ENCODE measurements at places on chromosomes 7 and 10. TPM values are rescaled to one million over a fixed set of nuclear protein-coding genes. Genes with fewer than 3 reads are reported as not detected.
A peak's percentile ranks its signal among the peaks of the same experiment; 100 is the strongest.

DNA sequence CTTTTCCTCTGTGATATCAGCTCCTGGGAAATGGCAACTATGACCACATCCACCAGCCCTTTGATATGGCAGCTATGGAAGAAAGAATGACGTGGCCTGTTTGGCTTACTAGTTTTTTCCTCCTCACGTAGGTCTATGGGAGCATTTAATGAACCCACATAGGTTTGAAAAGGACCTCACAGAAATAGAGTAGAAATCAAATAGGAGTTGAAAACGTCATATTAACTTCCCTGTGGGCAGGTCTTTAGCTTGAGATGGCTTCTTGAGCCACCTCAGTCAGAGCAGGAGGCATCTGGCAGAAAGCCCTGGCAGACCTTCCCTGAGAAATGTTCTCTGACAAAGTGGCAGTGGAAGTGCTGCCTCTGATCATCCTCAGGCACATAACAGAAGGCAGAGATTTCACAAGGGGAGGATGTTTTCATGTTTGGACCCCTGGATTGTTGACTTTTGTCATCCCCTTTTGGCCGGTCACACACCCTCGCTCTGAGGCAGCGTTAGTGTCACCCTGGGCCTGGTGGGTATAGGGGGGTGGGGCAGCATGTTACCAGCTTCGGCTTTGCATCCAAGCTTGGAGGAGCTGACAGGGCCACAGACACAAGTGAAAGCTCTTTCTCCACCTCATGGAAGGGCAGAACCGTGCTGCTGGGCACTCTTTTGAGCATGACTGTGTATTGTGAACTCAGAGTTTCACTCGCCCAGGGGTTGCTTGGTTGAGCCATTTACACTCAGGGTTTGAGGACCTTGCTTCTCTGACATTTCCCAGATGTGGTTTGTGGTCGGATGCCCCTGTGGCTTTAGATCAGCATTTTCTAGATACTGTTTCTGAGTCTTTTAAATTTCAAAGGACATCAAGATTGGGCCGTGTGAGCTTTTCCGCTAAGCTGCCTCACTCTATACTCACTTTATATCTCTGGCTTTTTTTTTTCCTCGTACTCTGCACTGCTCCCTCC, 184.2 kb downstream of the STK31 start:
- H3K27me3 ChIP-seq, result no peaks in the 10 kb centered on the region
- H3K36me3 ChIP-seq, result no peaks in the 10 kb centered on the region
- no peak overlapping the region for H3K4me3 ChIP-seq
- H3K27ac ChIP-seq, result no peak overlapping the region
- DNase-seq, result no peak

The ABCC2 gene
- 1.1 TPM for total RNA-seq

DNA sequence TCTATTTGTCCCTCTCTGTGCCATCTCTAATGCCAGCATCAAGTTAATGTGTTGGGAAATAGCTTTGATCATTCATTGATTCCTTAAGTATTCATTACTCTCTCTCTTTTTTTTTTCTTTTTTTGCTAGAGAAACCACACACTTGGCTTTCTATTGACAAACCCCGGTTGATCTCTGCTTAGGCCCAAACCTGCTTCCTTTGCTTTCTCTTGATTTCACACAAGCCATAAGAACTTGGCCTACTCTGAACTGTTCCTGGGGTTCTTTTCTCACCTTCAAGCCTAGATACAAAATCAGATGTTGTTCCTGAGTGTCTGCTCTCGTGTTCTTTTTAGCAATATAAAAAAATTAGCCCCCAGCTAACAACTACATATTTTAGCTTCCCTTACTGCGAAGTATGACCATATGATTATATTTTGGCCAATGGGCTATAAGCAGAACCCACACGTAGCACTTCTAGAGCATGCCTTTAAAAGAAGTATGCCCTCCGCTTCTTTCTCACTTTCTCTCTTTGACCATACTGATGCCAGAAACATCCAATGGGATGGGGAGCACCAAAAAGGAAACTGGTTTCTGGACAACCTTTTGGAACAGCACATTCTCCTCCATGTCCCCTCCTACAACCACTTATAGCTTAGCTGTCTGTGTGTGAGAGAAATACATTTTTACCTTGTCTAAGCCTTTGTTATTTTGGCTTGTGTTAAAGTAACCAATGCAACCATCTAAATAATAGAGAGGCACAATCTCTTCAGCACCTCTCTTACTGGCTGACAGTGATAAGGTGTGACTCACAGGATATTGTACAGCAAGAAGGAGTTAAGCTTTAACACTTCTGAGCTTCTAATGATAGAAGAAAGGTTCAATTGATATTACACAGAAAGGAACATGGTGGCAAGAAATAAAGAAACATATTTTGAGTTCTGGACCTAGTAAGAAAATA, 96.6 kb upstream of the LRRN3 start:
- DNase-seq, result no peak
- no peak overlapping the region for H3K4me3 ChIP-seq
- no peak overlapping the region for H3K27ac ChIP-seq
- H3K27me3 ChIP-seq, result no peaks in the 10 kb centered on the region

DNA sequence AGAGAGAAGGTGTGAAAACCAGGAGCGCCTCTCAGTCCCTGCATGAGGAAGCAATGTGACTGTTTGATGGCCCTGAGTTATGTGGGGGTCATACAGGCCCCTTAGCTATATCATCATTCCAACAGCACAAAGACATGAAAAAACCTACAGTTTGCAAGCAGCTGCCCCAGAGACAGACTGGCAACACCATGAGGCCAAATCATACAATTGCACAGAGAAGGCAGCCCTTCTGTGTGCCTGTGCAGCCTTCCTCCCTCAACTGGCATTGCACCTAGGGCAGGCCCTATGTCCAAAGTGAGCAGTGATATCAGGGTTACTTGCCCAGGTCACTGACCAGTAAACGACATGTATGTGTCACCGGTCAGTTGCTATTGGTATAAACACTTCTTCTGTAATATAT, 41.6 kb downstream of the GPRIN2 start:
- no peak overlapping the region for H3K27ac ChIP-seq
- peaks cover 15% of the 10 kb centered on the region for H3K4me1 ChIP-seq
- no peaks in the 10 kb centered on the region for H3K27me3 ChIP-seq
- H3K36me3 ChIP-seq, result no peaks in the 10 kb centered on the region

DNA sequence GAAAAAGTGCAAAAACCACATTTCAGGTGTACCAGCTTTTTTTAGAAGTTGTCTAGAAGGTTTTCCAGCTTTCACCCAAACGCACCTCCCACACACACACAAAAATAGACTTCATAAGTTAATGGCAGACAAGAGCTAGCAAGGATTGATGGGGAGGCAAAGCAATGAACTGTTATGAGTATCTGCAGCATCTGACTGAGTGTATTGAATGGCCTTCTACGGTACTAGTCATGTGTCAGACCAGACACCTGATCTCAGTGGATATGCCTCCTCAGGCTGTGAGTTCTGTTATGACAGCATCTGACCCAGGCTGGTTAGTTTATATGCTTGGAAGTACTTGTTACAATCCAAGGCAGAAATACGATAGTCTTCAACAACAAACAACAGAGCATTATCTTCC, 406.1 kb upstream of the AUTS2 start:
- no peak for DNase-seq
- H3K4me1 ChIP-seq, result peaks cover 5% of the 10 kb centered on the region
- H3K36me3 ChIP-seq, result no peaks in the 10 kb centered on the region
- no peak overlapping the region for H3K27ac ChIP-seq
- H3K27me3 ChIP-seq, result peaks cover 2% of the 10 kb centered on the region

DNA sequence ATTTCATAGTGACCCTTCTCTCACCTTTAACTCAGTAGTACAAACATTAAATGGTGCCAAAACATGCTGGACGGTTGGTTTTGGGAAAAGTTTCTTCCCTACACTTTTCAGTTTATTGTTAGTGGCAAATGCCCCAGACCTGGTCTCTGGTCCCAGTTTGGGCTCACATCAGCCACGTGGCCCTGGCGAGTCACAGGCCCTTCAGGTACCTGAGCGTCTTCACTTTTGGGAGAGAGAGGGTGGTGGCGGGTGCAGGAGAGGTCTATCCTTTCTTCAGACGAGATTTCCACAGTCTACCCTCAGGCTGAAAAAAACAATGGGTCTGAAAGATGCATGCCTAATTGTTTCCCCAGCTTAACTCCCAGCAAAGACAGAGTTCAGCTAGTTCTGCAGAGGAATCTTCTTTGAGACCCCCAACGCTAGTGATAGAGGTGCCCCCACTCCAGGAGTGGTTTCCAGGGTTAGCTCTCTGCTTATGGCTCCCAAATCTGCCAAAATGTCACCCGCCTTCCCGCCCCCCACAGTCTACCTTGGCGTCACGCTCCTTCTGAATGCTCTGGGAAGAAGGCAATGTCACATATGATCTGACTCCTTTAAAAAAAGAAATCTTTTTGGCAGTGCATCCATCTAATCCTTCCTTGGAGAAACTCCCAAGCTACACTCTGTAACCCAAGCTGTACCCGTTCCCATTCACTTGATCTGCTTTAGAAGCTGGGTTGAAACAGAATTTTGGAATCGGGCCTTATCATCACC, 384.8 kb upstream of the FOXK1 start:
- no peaks in the 10 kb centered on the region for H3K36me3 ChIP-seq
- no peak overlapping the region for H3K4me3 ChIP-seq
- DNase-seq, result no peak
- no peak overlapping the region for H3K27ac ChIP-seq
- H3K27me3 ChIP-seq, result no peaks in the 10 kb centered on the region
- H3K4me1 ChIP-seq, result no peaks in the 10 kb centered on the region

- H3K36me3 ChIP-seq, result no peaks in the 10 kb centered on the region
- peaks cover 9% of the 10 kb centered on the region for H3K4me1 ChIP-seq
- no peak for DNase-seq
- H3K27me3 ChIP-seq, result no peaks in the 10 kb centered on the region
- peak overlapping the region; percentile 93 for H3K4me3 ChIP-seq
- peak overlapping the region; percentile 85 for H3K27ac ChIP-seq
These were observed 146.3 kb downstream of the GPR85 start for GRCh38 chr7:112940314-112940732.

DNA sequence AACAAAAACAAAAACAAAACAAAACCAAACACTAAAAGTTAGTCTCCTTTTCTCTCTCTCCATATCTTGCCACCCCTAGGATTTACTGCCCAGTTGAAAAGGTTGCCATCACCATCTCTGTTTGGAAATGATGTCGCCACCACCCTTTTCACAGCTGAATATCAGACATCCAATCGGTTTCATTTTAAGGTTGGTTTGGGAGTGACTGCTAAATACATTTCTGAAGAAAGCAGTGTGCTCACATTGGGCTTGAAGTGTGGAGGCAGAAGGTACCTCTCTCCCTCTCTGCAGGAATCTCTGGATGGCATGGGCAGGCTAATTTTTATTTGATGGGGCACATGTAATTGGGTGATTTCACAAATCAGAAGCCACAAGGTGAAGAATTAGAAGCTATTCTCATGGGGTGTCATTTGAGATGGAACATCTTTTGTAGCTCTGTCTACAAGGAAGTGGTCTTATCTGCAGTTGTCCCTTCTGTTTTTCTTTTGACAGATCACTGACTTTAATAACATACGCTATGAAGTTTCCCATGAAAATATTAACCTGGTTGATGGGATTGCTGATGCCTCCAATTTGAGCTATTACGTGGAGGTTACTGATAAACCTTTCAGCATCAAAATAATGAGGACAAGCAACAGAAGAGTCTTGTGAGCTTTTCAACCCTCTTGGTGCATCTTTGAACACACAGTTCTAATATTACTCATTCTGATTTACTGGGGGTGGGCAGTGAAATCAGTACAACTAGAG, 20.1 kb downstream of the MGAM2 start:
- H3K36me3 ChIP-seq, result no peaks in the 10 kb centered on the region
- H3K4me1 ChIP-seq, result no peaks in the 10 kb centered on the region
- no peaks in the 10 kb centered on the region for H3K27me3 ChIP-seq
- no peak for DNase-seq

GRCh38 chr10:49070701-49071100, 44.6 kb downstream of the VSTM4 start:
- no peak overlapping the region for H3K4me3 ChIP-seq
- no peak overlapping the region for H3K27ac ChIP-seq
- DNase-seq, result no peak
- H3K36me3 ChIP-seq, result peaks cover 64% of the 10 kb centered on the region
- H3K4me1 ChIP-seq, result peaks cover 26% of the 10 kb centered on the region
- no peaks in the 10 kb centered on the region for H3K27me3 ChIP-seq

The PRR15 gene
- 0.04 TPM for total RNA-seq

GRCh38 chr7:132292803-132293202, 283.5 kb downstream of the PLXNA4 start:
- no peaks in the 10 kb centered on the region for H3K36me3 ChIP-seq
- no peak overlapping the region for H3K27ac ChIP-seq
- H3K4me1 ChIP-seq, result no peaks in the 10 kb centered on the region
- no peak for DNase-seq
- H3K27me3 ChIP-seq, result peaks cover 5% of the 10 kb centered on the region
- H3K4me3 ChIP-seq, result no peak overlapping the region

The CDNF gene
- total RNA-seq, result 1.8 TPM

DNA sequence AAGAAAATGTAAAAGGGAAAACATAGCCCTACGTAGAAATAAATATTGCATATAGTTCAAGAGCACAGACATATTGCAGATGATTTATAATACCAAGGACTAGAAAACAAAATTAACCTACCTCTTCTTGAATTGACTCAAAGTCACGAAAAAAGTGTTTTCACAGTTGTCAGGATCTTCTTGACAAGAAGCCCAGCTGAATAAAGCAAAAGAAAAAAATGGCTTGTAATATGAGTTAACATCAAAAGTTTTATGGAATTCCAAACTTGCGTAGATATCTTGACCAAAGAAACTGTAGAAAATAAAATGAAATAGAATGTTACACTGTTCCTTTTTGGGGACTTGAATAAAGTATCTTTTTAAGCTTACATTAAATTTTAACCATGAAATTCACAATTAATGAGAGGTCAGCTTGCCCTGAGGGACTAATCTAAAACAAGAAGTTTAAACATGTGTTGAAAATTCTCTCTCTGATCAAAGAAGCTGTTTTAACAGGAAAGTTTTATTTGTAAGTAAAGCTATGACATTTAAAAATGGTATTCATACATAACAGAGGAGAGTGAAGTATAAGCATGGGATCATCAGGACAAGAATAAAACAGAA, 133.1 kb upstream of the SEMA3C start:
- no peaks in the 10 kb centered on the region for H3K27me3 ChIP-seq
- no peak for DNase-seq
